ENCODE measurements at places on chromosomes 1 and 21.

DNA sequence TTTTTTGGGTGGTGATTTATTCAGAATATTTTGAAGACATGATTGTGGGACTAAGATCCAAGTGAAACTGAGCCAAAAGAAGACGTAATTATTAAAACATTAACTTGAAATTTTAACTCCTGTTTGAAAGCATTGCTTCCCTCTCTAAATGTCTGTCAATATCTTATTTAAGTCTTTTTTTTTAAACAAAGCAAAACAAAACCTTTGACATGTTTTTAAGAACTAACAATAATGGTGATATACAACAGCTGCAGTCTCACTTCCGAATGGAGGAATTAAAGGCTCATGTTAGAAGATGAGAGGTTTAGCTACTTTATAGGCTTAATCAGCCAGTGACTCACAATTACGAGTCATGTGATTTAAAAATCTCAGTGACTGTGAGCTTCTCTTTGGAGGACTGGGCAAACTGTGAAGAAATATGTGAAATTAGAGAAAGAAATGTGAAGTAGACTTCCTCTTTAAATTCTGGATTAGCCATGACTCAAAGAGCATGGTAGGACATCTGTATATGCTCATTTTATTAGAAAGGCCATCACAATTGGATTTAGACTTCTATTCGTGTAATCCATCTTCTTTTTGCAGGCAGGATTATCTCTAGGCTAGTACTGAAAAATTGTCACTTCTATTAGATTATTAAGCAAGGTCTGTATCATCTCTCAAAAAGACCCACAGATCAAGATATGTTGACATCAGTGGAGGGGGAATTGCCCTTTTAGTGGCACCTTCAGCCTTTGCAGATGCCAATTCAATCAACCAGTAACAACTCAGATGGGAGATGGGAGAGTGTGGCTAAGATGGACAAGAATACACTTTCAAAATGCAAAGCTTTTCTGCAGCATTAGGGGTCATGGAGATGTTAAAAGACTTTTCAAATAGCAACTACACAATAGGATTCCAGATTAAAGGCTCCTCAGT lies 28.7 kb downstream of the KCNA3 start:
- DNase-seq: no peak

- DNase-seq: no peak
These were observed 126.7 kb downstream of the PRRX1 start for GRCh38 chr1:170790651-170791071.

- DNase-seq: no peak
These were observed at the start of gene VASH2 for GRCh38 chr1:212950243-212951125. TSS of gene VASH2 (plus strand) at chr1:212950541. CDS start at chr1:212951543, 1,002 bp downstream.

- no peak for DNase-seq
These were observed 57.1 kb downstream of the ZC3H11B start for GRCh38 chr1:219555806-219556205.

- no peak for DNase-seq
These were observed 60.0 kb downstream of the LRIG2 start for GRCh38 chr1:113133038-113133437.

- DNase-seq: no peak
These were observed 6.9 kb upstream of the ZMYM4 start for GRCh38 chr1:35261412-35262120.

DNA sequence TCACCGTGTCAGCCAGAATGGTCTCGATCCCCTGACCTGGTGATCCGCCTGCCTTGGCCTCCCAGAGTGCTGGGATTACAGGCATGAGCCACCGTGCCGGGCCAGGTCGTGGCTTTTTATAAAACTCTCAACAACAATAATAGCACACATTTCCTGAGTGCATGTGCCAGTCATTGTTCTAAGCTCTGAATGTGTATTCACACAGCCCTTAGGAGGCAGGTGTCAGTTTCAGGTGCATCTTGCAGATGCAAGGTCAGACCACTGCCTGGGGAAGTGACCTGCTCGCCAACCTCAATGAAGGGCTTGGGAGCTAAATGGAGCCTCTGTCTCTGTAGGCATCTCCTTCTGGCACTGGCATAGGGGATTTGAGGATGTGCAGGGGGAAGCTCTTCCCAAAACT lies 1.6 kb upstream of the LEFTY2 start:
- DNase-seq: no peak

- DNase-seq: no peak
These were observed 125.0 kb downstream of the ADSS2 start for GRCh38 chr1:244326757-244327156.

GRCh38 chr1:175262621-175263020 lies 70.0 kb upstream of the KIAA0040 start:
- DNase-seq: no peak

DNA sequence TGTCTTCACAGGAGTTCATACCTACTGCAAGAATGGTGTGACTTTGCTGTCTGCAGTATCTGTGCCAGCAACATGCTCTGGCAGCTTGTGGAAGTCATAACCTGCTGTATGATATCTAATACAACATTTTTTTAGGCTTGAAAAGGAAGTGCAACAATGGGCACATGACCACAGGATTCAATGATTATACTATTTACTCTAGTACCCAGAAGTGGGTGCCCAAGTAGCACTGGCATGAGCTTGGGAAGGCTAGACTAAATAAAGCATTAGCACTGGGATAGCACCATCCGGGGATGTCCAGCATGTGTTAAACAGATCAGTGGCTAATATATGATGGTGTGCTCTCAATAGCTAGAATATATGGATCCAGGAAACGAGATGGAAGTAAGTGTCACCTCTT lies 98.6 kb upstream of the PDE4B start:
- no peak for DNase-seq

- no peak for DNase-seq
These were observed 457 bp downstream of the SRM start for GRCh38 chr1:11059155-11059967.

DNA sequence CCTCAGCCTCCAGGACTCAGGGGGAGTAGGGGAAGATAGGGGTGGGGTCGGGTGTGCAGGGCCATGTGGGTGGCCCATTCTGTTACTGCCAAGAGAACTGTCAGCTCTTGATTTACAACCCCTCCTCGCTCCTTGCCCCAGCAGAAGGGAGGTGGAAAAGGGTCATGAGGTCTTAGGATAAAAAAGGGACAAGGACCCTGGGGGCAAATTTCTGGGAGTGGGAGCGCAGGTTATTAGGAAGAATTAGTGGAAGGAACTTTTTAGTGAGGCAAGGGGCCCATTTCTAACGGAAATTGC lies 812 bp downstream of the FAM110D start:
- DNase-seq: no peak

DNA sequence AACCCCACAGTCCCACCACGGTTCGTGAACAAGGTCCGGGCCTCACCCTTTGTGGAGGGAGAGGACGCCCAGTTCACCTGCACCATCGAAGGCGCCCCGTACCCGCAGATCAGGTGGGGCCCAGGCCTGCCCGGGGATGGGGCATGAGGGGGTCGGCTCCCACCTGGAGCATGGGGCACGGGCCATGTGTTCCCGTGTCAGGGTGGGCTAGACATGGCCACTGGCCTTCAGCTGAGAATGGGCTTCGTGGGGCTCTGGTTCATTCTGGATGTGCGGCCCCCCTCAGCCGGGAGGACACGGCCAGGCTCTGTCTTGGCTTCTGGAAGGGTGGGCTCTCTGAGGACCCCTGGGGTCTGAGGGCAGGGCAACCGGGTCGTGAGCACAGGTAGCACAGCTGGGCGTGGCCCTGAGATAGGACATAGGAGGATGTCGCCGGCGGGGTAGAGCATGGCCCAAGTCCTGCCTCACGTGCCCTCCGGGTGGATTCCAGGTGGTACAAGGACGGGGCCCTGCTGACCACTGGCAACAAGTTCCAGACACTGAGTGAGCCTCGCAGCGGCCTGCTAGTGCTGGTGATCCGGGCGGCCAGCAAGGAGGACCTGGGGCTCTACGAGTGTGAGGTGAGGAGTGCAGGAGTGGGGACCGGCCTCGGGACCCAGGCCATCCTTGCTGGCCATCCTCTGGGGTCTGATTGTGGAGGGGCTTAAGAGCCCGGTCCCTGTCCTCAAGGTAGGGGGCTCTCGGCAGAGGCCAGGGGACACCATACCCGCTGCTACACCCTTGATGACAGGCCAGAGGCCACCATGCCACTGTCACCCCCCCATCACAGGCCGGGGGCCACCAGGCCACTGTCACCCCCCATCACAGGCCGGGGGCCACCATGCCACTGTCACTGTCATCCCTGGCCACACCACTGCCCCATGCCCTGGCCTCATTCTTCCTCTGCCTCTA lies 55.5 kb downstream of the TRIM11 start:
- no peak for DNase-seq

GRCh38 chr21:20998456-20998789 lies 214 bp downstream of the NCAM2 start:
- no peak for DNase-seq

DNA sequence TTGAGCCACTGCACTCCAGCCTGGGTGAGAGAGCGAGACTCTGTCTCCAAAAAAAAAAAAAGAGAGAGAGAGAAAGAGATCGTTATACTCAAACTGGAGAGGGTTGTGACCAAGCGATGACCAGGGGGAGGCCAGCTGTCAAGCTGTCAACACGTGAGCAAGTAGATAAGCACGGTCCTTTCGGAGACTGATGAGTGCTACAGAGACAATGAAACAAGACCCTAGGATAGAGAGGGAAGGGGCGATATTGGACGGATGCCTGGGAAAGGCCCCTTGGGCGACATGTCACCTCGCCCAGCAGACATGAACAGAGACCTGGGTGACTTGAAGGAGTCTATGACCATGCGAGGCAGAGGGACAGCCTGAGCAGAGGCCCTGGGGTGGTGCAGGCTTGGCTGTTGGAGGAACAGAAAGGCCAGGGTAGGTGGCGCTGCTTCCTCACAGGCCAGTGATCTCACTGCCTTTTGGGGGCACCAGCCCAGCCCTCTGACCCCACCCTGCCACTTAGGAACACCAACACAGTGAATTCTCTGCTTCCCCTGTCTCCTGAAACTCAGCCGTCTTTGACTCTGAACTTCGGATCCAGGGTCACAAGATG lies 100.8 kb upstream of the IFFO2 start:
- no peak for DNase-seq

DNA sequence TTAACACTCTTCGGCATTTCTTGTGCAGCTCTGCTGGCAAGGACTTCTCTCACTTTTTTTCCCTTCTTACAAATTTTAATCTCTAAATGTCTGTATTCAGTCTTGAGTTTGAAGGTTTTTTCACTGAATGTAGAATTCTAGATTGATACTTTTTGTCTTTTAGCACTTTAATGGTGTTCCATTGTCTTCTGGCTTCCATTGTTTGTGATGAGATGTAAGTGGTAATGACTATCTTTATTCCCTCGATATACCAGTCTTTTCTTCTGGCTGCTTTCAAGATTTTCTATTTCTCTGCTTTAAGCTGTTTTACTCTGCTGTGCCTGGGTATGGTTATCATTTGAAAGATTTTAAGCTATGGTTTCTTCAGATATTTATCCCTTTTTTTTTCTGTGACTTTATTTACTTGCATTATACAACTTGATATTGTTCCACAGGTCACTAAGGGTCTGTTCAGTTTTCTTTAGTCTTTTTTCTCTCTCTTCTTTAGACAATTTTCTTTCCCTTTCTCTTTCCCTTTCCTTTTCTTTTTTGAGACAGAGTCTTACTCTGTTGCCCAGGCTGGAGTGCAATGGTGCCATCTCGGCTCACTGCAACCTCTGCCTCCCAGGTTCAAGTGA lies 35.8 kb downstream of the DYRK1A start:
- no peak for DNase-seq

GRCh38 chr1:112445596-112445995 lies 49.6 kb downstream of the CTTNBP2NL start:
- DNase-seq: no peak

- DNase-seq: no peak
These were observed 1.9 kb upstream of the OR13G1 start for GRCh38 chr1:247681288-247681897.

DNA sequence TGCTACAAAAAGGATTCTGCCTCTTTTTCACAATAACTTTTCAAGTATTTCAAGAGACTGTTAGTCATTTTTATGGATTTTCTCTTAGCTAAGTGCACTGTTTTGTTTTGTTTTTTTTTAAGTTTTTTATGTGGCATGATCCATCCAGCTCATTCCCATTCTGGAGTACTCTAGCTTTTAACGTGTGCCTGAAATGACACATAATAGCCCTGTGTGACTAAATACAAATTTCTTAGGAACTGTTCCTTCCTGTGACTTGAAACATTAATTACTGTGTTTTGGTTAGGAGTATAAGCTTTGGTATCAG lies 143.9 kb downstream of the HS2ST1 start:
- no peak for DNase-seq

DNA sequence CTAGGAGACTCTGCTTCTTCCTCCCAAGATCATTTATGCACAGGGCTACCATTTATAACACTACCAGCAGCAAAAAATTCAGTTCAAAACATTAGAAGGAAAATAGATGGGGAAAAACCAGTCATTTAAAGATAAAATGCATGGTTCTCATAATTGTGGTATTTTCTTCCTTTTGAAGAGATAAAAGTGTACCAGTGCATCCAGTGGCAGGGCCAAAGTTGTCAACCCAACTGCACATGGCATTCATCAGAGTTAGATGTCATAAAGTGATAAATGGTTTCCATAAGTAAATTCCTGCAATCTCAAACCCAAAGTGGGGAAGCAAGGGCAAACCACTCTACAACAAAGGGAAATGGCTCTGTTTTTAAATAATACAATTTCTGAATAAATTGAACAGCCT lies 119.1 kb upstream of the DMRTA2 start:
- no peak for DNase-seq

- no peak for DNase-seq
These were observed 160.9 kb downstream of the UCK2 start for GRCh38 chr1:165988275-165988674.

- DNase-seq: no peak
These were observed 186.8 kb downstream of the LTN1 start for GRCh38 chr21:28805885-28806284.

DNA sequence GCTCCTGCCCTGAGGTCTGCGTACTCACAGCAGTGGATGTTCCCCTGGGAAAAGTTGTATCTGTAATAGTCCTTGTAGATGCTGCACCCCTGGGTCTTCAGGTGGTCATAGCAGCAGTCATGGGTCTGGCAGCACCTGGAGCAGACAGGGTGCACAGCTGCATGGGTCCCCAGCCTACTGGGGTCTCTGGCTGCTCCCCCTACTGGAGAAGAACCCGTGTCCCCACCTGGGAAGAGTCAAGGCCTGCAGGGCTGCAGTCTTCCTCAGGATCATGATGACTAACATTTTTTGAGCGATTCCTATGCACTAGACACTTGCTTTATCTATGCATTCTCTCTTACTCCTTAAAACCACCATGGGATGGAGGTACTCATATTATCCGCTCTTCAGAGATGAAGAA lies 3.9 kb downstream of the PLA2G2D start:
- DNase-seq: no peak

DNA sequence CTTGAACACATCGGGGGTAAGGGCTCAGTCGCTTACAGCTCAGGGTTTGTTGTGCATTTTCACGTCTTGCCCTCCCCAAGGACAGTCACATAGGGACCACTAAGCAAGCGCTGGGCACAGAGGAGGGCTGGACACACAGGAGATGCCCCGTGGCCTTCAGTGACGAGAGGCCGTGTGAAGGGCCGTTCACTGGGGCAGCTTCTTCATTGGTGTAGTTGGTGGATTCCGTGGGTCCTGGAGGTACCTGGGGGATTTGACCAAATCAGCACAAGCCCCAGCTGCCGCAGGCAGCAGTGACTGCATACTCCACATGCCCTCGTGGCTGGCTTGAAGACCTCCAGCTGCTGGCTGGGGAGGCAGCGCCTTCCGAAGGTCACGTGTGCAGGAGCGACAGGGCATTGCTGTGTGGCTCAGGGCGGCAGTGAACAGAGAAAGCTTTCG lies 100.8 kb upstream of the C1orf174 start:
- no peak for DNase-seq

- no peak for DNase-seq
These were observed 44.9 kb upstream of the RAB3GAP2 start for GRCh38 chr1:220317161-220317560.

GRCh38 chr1:239647045-239647444 lies 260.7 kb downstream of the CHRM3 start:
- DNase-seq: no peak

- DNase-seq: no peak
These were observed 178.5 kb upstream of the FMN2 start for GRCh38 chr1:239913141-239913585.
